Activated B cell treated with CpG ODN at 0.5 μM for 24 hours (primary cell): ENCODE measurements at places on chromosomes 6 and 20.

- no peak for DNase-seq
These were observed 17.0 kb downstream of the CST9 start for GRCh38 chr20:23588434-23589403.

DNA sequence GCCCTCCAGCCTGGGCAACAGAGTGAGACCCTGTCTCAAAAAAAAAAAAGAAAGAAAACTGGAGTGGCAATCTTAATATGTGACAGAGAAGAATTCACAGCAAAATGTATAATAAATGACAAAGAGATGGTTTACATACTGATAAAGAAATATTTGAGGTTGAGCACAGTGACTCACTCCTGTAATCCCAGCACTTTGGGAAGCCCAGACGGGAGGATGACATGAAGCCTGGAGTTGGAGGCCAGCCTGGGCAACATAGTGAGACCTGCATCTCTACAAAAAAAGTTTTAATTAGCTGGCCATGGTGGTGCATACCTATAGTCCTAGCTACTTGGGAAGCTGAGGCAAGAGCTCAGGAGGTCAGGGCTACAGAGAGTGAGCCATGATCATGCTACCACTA is 12.4 kb upstream of the DEFB118 start:
- DNase-seq, result no peak

- DNase-seq, result no peak
These were observed 38.8 kb downstream of the ZFAND3 start for GRCh38 chr6:37858363-37858762.

- DNase-seq, result no peak
These were observed 154.8 kb downstream of the UBE3D start for GRCh38 chr6:82910820-82911219.

DNA sequence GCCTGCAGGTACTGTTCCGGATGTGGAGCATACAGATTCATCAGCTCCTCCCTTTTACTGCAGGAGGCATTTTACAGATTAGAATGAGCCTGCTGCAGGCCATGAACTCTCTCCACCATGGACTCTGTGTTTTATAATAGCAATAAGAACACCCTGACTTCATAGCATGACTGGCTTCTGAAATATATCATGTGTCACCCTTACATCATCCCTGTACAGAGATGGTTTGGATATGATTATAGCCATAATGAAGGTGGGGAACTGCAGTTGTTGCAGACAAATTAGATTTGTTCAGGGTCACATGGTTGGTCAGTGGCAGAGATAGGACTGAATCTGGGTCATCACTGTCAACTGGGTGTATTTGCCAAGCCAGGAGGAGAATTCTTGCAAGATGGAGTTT is 100.7 kb downstream of the FOXO3 start:
- no peak for DNase-seq

DNA sequence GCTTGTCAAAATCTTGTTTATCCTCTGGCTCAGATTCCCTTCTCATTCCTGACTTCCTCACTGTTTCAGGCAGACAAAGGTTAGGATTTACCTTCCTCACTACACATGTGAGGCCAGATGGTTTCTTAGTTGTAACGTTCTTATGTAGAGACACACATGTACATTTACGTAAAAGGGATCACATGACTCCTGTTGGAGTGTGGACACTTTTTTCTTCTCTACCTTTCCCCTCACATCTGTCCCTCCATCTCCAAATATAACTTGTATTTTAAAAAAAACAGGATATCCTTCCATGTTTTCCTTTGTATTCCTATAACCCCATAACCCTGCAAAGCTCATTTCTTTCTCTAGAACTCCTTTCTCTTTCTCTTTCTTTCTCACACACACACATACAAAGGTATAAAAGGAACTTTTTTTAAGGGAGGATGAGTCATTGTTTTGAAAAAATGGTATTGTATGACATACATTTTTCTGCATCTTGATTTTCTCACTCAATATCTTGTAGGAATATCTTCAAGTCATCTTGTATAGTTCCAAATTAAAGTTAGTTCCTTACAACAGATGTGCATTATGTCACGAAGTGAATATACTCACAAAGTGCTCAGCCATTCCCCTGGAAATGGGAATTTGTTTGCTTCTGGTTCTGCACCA is 78.2 kb upstream of the SULF2 start:
- no peak for DNase-seq

DNA sequence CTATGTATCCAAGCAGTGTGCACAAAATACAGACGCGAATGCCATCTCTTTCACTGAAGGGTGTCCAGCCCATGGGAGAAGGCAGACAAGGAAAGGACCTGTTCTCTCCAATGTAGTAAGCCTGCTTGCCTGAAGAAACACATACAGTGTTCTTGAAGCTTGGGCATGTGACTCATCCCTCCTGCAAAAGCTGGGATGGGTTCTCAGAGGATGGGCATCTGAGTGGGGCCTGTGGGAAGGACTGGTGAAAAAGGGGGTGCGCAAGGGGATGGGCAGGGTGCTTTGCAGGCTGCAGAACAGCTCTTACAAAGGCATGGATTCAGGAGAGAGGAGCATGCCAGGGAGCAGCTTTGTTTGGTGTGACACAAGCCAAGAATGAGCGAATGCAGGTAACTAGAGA is 128.1 kb downstream of the FYN start:
- DNase-seq, result no peak

DNA sequence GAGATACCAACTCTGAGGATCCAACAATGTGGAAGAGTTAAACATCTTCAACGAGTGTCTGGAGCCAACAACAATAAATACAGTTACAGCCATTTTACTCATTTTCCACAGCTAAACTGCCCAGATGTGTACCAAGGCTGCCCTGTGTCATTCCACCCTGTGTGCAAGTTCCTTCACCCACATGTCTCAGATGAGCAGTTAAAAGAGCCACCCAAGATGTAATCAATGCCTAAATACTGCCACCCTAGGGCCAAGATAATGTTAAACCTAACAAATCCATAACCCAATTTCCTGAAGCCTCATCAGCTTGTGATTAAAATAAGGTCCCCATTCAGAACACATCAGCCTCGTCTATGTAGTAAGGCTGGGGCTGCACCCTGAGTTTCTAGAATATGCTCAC is 59.9 kb downstream of the GMDS start:
- no peak for DNase-seq

DNA sequence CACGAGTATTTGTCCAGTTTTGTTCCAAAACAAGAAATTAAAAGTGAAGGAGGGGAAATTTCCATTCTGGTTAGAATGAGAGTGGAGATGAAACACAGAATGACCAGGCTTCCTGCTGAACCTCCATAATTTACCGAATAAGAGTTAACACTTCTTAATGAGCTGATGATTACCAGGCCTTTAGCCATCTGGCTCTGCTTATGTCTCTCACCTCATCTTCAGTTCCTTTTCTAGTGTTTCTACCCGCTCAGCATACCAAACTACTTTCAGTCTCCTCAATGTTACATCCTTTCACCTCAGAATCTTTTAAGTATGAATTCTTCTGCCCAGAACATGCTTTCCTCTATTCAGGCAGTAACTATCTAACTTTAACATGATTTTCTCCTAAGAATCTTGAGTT is 209.0 kb upstream of the RSPO3 start:
- DNase-seq, result no peak

GRCh38 chr6:87972279-87972678 is 75.4 kb upstream of the SPACA1 start:
- no peak for DNase-seq

DNA sequence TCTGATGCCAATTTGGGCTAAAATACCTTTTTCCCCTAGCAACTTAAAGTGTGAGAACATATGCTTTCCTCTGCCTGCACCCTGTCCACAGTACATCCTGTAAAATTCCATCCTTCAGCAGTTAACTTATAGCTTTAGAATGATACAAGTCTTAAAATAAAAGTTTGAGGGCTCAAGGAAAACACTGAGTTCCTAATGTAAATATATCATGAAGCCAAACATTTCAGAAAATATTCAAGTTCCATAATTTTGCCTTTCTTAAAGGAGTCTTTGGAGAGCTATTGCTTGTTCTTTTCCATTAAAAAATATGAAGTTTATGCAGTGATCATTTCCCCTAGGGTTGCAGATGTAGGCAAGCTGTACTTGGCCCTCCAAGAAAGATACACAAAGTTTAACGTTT is 303.8 kb downstream of the COL12A1 start:
- DNase-seq, result no peak

DNA sequence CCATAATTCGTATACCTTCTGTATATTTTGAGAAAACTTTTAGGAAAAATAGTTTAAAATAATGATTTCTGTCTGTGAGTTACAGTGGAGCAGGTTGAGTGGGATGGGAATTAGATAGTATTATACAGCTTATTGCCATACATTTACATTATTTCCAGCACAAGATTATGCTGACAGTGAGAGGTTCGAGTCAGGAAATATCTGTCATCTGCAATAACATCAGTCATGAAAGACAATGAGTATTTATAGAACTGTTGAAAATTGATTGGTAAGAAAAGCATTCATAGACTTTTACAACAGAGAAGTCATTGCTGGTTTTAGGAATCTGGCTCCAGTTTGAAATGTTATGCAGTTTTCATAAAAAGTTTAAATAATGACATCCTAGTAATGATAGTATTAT is 45.9 kb downstream of the FAM135A start:
- no peak for DNase-seq

- DNase-seq, result no peak
These were observed 109.9 kb upstream of the HEY2 start for GRCh38 chr6:125639466-125640020.

GRCh38 chr6:5014072-5014561 is 10.3 kb upstream of the RPP40 start:
- DNase-seq, result no peak

DNA sequence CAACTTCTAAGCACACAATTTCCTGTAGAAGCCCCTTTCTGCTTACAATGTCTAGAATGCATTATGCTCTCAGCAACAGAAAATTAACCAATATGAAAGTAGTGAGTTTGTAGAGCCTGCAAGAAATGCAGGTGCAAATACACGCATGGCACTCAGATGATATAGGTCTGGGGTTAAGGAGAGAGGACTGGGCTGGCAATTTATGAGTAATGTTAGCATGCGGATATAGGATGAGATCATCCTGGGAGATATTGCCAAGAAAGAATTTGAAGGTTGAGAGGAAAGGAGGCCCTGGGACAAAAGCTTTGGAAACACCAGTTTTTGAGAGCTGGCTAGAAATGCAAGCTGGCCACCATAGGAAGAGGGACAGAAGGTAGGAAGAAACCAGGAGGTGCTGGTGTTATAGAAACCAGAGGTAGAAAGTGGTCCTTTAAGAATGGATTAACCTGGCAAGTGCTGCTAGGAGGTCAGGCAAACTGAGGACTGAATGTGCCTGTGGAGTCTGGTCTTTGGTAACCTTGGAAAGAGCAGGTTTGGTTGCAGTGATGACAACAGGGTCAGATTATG is 183.2 kb upstream of the MYLIP start:
- no peak for DNase-seq

DNA sequence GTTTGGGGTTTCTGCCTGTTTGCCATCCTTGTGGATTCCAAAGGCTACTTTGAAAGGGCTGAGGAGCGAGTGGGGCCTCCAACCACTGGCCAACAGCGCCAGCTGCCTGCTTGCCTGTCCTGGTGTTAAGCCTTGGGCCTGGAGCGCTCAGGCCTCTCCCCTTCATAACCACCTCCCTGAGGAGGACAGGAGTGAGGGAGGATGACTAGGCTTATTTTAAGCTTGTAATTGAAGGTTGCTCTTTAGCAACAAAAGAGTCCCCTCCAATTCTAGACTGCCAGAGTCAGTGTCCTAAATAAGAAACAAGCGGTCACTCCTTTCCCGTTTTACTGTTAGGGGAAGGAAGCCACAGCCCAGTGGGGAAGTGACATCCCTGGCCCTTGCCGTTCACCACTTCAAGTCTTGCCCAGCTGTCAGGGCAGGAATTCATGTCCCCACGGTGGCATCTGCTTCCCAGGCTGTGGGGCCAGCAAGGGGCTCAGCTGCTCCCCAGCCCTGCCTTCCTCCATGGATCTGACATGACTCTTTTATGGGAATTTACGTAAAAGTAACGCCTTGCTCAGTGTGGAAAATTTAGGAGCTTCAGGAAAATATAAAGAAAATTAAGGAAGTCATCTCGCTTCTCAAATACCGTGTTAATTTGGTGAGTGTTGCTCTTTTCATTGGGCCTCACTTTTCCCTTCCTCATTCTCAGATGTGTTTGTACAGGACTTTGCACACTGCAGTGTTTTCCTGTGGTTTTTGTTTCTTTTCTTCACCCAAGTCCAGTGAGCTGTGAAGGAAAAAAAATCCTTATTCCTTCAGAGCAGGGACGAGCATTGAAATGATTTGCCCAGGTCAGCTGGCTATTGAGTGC is 57.8 kb downstream of the SSR1 start:
- no peak for DNase-seq

DNA sequence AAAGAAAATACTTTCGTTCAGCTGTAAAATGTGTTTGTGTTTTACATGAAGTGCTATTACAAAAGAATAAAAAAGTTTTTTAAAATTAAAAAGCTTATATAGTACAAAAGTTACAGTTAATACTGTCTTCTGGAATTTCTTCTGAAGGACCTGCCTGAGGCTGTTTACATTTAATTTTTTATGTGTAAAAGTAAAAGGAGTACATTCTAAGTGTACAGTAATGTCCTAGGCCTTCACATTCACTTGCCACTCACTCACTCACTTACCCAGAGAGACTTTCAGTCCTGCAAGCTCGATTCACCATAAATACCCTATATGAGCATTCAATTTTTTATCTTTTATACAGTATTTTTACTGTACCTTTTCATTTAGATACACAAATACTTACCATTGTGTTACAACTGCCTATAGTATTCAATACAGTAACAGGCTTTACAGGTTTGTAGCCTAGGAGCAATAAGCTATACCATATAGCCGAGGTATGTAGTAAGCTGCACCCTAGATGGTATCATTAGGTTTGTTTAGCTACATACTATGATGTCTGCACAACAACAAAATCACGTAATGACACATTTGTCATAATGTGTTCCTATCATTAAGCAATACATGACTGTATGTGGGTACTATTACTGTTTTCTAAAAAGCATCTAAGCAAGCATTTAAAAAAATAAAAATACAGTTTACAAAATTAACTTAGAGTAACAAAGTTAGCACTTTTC is 33.0 kb downstream of the RNF146 start:
- DNase-seq, result no peak

DNA sequence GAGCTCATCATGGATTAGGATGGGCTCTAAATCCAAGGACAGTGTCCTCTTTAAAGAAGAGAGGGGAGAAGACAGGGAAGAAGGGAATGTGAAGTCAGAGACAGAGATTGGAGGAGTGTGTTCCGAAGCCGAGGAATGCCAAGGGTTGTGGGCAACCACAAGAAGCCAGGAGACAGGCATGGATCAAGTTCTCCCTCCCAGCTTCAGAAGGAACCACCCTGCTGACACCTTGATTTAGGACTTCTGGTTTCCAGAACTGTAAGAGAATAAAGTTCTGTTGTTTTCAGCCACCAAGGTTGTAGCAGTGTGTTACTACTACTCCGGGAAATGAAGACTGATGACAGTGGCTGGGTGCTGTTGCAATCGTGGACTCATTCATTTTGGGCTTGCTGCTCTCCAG is 120.1 kb downstream of the RPS12 start:
- no peak for DNase-seq

- DNase-seq, result no peak
These were observed 254.0 kb upstream of the TAB2 start for GRCh38 chr6:149063468-149063867.

GRCh38 chr6:105934708-105935107 is 151.4 kb upstream of the PRDM1 start:
- DNase-seq, result no peak
